Stimulated activated CD4-positive, alpha-beta T cell treated with anti-CD3 and anti-CD28 coated beads, Interleukin-4, amount 100 ng/mL, for 1 hour (primary cell): ENCODE measurements at places on chromosomes 1 and 21.

- DNase-seq, result no peak
These were observed 8.7 kb downstream of the C1orf174 start for GRCh38 chr1:3891329-3891865.

- DNase-seq, result no peak
These were observed 98.1 kb downstream of the TNNI3K start for GRCh38 chr1:74333244-74333643.

DNA sequence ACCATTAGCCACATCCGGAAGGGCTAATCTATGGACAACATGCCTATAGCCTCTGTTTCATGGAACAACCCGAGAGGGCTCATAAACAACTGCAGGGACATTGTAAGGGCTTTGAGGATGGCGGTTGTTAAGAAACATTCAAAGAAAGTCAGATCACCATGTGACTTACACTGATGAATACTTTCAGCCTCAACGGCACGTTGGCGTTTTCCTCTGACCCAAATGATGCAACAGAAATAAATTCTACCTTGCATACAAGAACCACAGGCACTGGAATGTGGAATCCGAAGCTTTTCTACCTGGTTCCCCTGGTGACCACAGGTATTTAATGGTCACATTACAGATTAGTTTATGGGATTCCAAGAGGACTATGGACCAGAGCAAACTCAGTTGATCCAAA is 107.0 kb downstream of the CLIC6 start:
- no peak for DNase-seq

DNA sequence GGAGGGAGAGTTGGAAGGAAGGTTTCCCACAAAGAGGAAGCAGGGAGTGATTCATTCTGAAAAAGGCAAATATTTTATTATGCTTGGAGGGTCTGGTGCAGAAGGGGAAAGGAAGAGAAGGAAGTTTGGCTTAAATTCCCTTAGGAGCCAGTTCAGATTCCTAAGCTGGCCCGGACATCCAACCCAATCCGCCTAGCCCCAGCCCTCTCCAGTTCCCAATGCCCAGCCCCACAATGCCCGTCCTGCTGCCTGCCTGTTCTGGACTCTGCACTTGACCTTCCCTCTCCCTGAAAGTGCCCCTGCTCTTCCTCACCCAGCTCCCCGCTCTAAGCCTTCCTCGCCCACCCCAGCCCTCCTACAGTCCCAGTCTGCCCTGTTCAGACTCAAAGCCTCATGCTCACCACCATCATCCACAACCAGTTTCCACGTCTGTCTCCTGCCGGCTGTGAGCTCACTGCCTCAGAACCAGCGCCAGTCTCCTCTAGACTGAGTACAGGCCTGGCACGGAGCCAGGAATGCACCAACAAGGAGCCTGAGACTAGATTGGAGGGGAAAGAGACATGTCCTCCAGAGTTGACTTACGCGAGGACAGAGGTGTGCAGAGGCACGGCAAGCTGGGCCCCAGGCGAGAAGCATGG is 18.9 kb downstream of the CAPN2 start:
- DNase-seq, result no peak

DNA sequence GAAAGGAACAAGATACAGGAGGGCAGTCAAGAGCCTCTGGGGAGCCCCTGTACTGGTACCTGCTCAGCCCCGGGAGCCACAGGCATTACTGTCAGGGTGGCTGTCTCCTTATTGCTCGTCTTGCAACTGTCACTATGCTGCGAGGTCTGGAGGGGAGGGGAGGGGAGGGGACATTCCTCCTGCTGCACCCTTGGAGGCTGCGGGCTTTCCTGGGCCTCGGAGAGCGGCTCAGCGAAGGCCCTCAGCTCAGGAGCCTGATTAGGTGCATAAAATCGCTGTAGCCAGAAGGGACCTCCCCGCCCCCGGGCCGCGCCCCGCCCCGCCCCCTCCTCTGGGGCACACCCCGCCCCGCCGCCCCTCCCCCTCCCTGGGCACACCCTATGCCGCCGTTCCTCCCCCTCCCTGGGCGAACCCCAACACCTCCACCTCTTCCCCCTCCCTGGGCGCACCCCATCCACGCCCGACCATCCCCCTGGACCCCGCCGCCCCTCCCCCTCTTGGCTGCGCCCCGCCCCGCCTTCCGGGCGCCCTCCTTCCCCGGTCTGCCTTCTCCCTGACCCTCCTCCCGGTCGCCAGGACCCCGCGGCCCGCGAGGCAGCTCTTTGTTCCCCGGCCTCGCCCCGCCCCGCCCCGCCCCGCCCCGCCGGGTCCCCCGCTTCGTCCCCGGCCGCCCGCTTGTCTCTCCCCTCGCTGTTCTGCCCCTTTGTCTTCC is 35.5 kb downstream of the CACHD1 start:
- peak; percentile 52 for DNase-seq

DNA sequence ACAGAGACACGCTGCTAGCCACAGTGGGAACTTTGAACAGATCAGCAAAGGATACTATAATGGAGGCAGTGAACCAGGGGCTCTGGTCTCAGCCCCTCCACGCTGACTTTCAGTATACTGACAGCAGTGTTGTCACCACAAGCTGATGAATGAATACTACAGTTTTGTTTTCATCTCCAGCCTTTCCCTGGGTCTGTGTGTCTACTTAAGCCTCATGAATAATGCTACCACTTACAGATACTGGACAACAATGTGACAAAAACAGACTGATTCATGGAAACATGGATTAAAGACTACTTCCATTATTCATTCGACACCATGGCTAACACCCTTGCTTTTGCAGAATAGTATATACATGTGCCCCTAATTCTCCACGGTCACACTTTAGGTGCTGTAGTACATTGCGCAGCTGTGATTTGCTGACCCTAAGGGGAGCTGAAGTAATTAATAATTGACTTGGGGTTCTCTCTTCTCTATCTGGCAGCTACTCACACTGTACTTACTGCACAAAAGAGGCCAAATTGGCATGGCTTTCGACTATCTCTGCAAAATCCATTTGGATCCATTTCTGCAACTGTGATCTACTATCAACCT is 203.2 kb upstream of the LYPLAL1 start:
- no peak for DNase-seq

DNA sequence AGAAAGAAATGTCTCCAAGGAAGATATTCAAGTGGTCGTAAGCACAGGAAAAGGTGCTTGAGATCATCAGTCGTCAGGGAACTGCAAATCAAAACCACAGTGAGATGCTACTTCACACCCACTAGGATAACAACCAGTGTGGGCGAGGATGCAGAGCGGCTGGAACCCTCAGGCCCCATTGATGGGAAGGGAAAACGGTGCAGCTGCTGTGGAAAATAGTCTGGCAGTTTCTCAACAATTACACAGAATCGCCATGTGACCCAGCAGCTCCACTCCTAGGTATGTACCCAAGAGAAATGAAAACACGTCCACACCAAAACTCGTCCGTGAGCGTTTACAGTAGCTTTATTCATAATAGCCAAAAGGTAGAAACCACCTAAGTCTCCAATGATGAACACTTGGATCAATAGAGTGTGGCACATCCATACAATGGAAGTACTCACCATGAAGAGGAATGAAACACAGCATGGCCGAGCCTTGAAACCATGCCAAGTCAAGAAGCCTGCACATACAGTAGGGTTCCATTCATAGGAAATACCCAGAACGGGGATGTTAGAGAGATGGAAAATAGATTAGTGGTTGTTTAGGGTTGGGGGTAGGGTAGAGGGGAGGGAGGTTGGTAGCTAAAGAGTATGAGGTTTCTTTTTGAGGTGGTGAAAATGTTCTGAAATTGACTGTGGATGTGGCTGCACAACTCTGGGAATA is 6.1 kb downstream of the DFFB start:
- DNase-seq, result no peak

- DNase-seq, result peak; percentile 35
These were observed 14.9 kb upstream of the RAB42 start for GRCh38 chr1:28577052-28577678.

GRCh38 chr21:28657566-28657965 is 335.1 kb downstream of the LTN1 start:
- DNase-seq, result no peak

DNA sequence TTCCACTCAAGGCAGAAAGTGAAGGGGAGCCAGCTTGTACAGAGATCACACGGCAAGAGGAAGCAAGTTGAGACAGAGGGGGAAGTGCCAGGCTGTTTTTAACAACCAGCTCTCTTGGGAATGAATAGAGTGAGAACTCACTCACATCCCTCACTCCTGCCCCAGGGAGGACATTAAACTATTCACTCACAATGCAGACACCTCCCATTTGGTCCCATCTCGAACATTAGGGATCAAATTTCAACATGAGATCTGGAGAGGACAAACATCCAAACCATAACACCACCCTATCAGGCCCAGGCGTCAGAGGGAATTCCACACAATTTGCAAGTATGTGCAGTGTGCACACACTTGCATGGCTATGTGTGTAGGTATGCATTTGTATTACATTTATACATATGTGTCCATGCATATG is 62.7 kb downstream of the DMAP1 start:
- DNase-seq, result no peak

GRCh38 chr1:230199554-230199953 is 132.5 kb downstream of the GALNT2 start:
- no peak for DNase-seq

GRCh38 chr1:111241797-111242196 is 14.3 kb downstream of the CHI3L2 start:
- DNase-seq, result no peak

- no peak for DNase-seq
These were observed 6.8 kb downstream of the CFAP410 start for GRCh38 chr21:44332383-44332782.

DNA sequence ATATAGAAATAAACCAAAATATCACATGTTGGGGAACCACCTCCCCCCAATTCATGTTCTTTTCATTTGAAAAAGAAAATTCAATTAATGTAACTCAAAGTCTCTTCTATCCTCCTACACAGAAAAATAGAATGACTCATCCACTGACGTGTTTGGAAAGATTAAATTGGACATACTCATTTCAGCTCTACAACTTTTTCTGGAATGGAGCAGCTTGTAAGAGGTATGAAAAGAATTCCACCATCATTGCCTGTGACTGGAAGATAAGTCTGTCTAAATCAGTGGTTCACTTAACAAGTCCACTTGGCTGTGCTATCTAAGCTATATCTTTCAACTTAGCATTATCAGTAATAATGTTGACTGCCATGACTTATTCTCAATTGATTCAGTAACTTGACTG is 702.3 kb downstream of the BRINP3 start:
- no peak for DNase-seq

GRCh38 chr1:247415423-247416361 is at the start of gene NLRP3:
TSS of gene NLRP3 (plus strand) at chr1:247416173. CDS start at chr1:247418801, 2,628 bp downstream.
- peak; percentile 12 for DNase-seq

GRCh38 chr1:151920149-151920548 is 10.8 kb upstream of the THEM4 start:
- no peak for DNase-seq

DNA sequence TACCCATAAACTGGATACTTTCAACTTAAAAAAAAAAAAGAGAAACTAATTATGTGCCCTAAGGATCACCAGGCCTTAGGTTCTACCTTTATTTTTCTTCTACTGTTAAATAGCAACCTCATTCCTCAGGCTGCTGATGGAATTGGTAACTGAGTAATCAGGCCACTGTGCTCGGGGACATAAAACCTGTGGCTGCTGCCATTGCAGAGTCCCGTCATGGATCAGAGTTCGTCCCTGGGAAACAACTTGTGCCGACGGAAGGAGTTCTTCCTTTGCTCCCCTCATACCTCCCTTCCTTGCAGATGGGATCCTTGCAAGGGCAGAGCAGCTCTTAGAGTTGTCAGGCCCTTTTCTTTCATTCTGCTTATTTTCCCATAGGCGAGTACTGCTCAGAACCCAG is 123.6 kb downstream of the PBX1 start:
- DNase-seq, result no peak

GRCh38 chr1:110350360-110350759 is 11.2 kb downstream of the RBM15 start:
- no peak for DNase-seq

DNA sequence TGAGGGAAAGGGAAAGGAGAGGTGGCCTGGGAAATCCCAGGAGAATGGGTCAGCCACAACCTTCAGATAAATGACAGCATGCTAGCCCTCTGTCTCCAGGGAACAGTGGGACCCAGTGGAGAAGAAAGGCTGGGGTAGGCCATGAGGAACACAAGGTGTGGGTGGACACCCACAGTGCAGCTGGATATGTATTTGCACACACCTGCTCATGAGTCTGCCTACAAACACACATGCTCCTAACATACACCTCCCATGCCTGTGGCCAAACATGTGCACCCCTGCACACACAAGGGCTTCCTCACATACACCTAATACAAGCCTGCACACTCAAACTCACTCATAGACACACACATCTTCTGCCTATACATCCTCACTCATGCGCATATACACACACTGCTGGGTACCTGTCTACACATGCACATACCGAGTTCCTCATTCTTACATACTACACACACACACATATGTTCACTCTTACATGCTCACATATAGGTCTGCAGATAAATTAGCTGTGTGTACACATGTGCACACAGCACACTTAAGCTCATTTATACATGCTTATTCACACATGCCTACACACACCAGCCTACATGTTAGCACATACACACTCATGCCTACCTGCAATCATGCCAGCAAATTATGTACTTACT is 3.6 kb downstream of the C1orf216 start:
- DNase-seq, result no peak

DNA sequence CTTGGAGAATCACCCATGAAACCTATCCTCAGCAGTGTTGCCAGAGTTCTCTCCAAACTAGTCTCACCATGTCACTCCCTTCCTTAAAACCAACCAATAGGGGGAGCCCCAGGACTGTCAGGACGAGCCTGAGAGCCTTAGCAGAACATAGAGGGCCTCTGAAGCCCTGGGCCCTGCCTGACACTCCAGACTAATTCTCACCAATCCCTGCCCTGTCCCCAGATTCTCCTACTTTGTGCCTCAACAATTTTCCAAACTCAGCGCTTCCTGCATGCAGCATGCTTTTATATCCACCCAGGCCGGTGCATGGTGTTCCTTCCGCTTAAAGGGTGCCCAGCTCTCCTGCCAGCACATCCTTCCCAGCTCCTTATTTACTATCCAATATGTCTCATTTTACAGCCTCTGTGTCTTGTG is 42.7 kb downstream of the HSD3B1 start:
- no peak for DNase-seq

DNA sequence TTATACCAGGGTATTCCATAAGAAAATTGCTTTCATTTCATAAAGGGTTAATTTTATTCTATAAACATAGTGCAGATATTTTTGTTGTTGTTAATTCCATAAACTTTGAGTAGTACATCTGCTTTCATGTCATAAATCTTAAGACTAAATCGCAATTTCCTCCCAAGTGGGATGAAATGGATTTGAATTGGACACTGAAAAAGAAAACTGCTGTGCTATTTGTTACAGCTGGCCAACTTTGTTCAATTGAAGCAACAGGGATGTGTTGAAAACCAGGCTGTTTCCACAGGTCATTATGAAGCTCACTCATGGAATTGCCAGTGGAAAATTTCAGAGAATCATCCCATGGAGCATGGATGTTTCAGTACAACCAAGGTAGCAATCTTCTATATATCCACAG is 252.5 kb upstream of the RGS18 start:
- DNase-seq, result no peak
